ENCODE measurements at places on chromosomes 13 and 19.

- no peak for DNase-seq
These were observed 2.3 kb downstream of the SLC5A5 start for GRCh38 chr19:17873786-17874757.

GRCh38 chr13:49225223-49226042 lies 5.3 kb downstream of the MLNR start:
- DNase-seq: no peak

- DNase-seq: no peak
These were observed 24.6 kb downstream of the CARM1 start for GRCh38 chr19:10895920-10896319.

GRCh38 chr13:80873589-80873988 lies 532.7 kb upstream of the SPRY2 start:
- DNase-seq: no peak

DNA sequence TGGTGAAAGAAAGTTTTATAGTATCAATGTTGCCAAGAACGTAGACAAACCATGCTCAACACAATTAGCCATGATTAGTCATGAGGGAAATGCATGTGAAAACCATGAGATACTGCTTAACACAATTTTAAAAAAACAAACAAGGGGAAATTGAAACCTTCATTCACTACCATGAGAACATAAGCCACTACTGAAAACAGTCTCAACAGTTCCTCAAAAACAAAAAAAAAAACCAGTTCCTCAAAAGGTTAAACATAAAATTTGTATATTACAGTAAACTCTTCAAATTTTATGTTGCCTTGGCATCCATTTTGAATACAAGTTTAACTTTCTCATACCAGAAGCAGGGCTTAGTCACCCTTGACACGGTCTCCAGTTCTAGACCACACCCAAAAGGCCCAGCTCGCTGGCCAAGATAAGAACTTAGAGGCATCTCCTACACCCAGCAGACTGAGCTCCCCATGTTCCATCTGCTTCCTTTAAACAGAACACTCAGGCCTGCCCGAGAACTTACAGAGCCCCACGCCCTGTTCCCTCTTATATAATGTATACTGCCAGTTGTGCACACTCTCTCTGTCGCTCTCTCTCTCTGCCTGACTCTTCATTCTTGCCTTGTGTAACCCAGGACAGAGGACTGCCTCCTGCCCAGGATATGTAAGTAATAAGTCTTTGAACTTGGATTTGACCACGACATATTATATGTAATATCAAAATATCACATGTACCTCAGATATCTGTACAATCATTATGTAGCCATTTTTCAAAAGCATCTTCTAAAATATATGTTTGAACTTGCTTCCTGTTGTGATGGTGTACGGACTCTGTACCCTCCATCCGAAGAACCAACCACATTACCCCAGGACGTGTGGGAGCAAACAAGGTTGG lies 67.4 kb downstream of the STK24 start:
- peak; percentile 26 for DNase-seq

- no peak for DNase-seq
These were observed 5.8 kb upstream of the FCGRT start for GRCh38 chr19:49506575-49507105.

- DNase-seq: no peak
These were observed 25.0 kb upstream of the SIN3B start for GRCh38 chr19:16804176-16804575.

DNA sequence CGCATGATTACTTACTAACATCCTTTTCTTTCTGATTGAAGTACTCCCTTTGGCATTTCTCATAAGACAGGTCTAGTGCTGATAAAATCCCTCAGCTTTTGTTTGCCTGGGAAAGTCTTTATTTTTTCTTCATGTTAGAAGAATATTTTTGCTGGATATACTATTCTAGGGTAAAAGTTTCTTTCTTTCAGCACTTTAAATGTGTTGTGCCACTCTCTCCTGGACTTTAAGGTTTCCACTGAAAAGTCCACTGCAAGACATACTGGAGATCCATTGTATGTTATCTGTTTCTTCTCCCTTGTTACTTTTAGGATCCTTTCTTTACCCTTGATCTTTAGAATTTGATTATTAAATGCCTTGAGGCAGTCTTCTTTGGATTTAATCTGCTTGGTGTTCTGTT lies 796.7 kb downstream of the UQCRFS1 start:
- DNase-seq: no peak

DNA sequence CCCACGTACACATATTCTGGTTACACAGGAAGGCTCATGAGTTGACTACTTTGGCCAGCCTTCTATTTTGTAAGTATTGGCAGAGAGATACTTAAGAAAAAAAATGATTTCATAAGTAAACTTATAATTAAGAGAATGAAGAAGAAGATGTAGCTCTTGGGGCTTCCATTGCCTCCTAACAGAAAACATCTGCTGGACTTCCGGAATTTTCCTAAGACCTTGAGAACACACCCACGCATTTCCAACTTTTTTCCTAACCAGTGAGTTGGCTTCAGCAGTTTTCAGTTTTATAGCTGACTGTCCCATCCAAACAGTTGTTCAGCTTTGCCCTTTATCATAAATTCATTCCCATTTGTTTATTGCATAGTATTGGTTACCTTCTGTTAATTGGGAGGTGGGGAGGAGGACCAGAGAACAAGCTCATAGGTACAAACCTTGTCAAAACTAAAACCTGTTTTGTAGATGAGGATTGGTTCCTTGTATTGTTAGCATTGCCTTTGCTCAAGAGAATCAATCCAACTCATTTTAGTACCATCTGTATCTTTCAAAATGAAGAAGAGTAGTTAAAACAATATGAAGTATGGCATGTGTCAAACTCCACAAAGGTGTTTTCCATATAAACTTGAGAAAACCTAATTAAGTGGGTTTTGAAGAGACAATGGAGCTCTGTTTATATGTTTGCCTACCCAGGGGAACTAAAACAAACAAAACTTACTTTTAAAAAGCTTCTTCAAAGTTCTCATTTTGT lies 93.9 kb downstream of the COL4A2 start:
- no peak for DNase-seq

GRCh38 chr19:435707-436412 lies 25.0 kb downstream of the SHC2 start:
- DNase-seq: no peak

GRCh38 chr13:32228330-32229041 lies 86.7 kb downstream of the ZAR1L start:
- no peak for DNase-seq

DNA sequence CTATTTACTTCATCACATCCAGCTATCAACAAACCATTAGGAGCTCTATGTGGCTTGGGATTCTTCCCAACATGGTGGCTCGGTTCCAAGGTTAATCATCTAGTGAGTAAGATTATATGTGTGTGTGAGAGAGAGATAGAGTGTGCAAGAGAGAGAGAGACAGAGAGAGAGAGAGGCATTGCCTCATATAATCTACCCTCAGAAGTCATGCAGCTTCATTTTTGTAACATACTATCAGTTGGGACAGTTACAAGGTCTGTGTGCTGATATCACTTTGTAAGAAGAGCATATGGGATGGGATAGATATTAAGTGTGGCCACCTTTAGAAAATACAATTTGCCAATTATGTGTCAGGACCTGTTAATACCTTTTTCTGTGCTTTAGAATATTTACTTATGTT lies 104.1 kb downstream of the NDFIP2 start:
- no peak for DNase-seq

GRCh38 chr19:15441317-15441716 lies 8.4 kb downstream of the WIZ start:
- no peak for DNase-seq

GRCh38 chr13:78319101-78319627 lies 284.2 kb downstream of the POU4F1 start:
- no peak for DNase-seq

- DNase-seq: no peak
These were observed 104.5 kb downstream of the PIBF1 start for GRCh38 chr13:72886272-72887067.

DNA sequence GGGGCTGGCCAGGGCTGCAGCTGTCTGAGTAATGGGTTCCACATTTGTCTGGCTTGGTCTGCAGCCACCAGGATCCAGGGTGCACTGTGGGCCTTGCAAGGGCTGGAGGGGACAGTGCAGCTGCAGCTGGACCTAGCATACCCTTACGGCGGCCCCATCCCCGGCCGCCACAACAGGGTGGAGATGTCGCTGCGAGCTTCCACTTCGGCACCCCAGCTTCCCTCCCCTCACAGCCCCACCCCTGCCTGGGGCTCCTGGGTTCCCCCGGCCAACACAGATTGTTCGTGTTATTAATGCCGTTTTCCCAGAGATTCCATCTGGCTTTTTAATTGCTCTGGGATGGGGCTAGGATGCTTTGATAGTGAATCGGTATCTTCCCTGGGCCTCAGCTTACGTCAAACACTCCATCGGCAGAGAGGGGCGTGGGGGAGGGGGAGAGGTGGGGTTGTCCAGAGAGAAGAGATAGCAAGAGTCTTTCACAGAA lies 5.8 kb downstream of the CEBPA start:
- DNase-seq: no peak

DNA sequence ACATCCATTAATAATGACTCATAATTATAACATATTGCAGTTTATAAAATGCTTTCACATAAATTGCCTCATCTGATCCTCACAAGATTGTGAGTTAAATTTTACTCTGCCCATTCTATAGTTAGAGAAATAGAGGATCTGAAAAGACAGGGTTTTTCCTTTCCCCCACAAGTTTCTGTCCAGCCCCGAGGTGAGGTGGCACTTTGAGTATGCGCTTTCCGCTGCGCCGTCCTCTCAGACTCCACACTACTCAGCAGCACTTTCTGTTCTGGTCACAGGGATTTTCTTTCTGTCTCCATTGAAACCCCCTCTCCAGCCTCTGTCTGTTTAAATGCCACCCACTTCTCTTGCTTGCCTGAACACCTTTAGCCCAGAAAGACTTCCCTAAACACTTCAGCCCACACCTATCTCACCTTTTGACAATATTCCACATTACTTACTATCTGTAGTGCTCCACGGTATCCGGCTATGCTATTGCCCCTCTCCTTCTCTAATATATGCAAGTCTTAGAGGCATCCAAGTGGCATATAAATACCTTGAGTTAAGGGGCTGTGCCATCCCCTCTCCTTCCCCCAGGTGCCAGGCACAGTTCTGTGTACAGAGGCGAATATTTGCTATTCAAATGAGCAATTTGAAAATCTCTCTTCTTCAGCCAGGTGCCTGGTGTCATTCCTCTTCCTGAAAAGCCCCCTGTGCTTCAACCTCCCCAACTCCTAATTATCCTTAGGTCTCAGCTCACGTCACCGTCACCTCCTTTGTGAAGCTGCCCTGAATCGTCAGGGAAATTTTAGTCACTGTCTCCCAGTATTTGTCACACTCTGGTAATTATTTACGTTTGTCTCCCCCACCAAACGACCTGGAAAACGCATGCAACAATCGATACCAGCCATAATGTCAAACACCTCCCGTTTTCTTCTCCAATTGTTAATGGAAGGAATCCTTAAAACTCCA lies 268.7 kb downstream of the NHLRC3 start:
- no peak for DNase-seq

DNA sequence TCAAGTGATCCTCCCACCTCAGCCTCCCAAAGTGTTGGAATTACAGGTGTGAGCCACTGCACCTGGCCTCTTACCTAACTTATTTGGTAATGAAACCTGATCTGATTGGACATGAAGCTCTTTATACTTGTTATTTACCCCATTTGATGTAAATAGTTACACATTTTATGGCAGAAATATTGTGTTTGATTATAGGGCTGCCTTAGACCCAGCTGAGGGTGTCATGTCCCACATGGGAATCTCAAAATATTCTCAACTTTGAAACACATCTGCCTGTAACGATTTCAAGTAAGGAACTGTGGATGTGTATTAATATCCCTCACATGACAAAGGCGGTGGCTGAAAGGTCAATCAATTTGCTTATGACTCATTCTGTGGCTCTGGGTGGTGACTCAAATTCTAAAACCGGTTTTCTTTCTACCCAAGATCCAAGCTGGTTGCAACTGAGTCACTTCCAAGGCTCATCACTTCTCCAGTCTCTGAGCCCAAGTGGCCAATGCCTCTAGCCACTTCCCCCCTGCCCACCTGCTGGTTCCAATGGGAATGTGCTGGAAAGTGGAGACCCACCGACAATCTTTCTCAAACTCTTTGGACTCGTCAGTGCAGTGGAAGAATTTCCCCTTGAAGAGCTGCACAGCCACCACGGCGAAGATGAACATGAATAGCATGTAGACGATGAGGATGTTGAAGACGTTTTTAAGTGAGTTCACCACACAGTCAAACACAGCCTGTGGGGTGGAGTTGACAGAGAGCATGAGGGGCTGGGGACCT lies 110.9 kb downstream of the IER2 start:
- DNase-seq: no peak

GRCh38 chr19:38079926-38080380 lies 144.1 kb downstream of the DPF1 start:
- DNase-seq: no peak

DNA sequence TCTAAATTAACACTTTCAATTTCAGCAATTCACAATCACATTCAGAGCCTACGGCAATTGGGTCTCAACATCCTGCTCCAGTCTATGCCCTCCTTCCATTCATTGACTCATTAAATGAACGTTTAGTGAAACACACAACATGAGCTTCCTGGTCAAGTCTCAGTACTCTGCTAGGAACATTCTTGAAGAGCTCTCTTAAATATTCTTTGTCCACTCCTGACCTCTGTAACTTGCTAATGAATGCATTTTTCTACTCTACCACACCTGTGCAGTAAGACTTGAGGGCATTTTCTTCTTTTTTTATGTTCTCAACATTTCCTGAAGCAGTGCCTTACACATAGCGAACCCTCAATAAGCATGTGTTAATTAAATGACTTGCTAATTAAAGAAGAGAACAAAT lies 168.6 kb downstream of the OXGR1 start:
- DNase-seq: no peak

- no peak for DNase-seq
These were observed 8.5 kb downstream of the ZNF557 start for GRCh38 chr19:7078008-7078407.

GRCh38 chr13:102038787-102039186 lies 363.1 kb downstream of the FGF14 start:
- DNase-seq: no peak

- DNase-seq: no peak
These were observed 561.6 kb downstream of the TBC1D4 start for GRCh38 chr13:74920361-74920760.

GRCh38 chr19:19628501-19629134 lies 598 bp upstream of the LPAR2 start:
- DNase-seq: no peak

GRCh38 chr19:1274081-1274851 lies 1.1 kb upstream of the FAM174C start:
- no peak for DNase-seq

DNA sequence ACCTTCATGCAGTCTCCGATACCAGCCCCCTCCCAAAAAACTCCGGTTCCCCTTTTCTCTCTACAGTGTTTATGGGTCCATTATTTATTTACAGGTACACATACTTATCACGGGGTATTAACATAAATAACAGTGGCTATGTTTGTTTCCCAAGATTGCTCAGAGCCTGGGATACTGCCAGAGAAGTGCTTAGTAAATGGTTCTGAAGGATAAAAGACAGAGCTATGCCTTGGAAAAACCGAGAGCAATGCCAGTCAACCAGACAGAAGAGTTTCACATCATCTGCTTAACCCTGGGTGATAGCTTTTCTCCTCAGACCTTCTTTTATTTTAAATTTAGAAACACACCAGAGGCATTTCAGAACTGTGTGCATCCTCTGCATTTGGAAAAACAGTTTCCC lies 61.3 kb downstream of the NUFIP1 start:
- DNase-seq: no peak
